ENCODE measurements at places on chromosomes 7 and 10.
A peak's percentile ranks its signal among the peaks of the same experiment; 100 is the strongest.

DNA sequence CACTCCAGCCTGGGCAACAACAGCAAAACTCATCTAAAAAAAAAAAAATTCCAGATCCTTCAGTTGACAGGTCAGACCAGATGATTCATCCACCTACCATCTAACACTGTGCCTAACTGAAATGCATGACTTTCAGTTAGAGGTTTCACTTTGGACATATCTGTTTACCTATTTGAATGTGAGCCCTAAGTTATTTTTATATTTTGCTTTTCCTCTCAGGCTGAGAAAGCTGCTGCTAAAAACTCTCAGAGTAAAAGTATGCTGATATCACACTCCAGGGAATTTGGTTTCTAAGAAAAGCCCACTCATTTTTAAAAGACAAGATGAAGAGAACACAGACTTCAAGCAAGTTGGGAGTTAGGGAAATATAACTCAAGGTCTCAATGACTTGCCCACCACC, 126.0 kb downstream of the SGMS1 start:
- DNase-seq = peak; percentile 17

GRCh38 chr10:11504566-11505285, 106.7 kb downstream of the USP6NL start:
- no peak for DNase-seq

DNA sequence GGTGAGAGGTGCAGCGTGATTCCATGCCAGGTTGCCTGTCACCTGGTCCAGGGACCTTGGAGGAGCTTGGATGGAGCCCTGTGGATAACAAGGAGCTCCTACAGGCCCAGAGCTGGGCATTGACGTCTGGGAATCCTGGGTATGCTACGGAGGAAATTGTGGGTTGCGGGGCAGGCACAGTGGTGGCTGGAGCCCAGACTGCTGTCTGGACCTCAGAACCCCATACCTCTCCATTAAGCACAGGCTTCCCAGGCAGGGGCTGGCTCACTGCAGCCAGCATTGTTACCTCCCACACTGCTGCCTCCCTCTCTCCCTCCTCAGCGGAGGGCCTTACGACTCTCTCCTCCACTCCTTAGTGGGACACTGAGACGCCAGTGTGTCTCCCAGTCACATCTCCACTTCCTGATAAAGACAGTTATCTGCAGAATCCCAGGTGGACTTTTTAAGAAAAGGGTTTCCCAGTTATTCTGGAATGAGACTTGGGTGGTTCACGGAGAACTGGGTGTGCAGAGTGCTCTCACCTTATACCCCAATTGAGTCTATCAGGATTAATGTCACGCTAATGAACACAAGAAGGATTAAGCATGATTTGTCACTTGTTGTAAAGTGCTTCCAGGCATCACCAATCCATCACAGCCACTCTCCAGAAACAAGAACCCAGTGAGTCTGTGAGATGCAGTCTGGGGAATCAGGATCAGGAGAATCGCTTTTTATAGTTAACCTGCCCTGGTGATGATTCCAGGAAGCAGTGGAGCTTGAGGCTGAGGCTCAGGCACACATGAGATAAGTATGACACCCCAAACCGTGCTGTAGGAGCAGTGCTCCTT, 309.4 kb downstream of the RPS24 start:
- no peak for DNase-seq

GRCh38 chr7:38154278-38154677, 23.8 kb upstream of the STARD3NL start:
- DNase-seq = no peak

DNA sequence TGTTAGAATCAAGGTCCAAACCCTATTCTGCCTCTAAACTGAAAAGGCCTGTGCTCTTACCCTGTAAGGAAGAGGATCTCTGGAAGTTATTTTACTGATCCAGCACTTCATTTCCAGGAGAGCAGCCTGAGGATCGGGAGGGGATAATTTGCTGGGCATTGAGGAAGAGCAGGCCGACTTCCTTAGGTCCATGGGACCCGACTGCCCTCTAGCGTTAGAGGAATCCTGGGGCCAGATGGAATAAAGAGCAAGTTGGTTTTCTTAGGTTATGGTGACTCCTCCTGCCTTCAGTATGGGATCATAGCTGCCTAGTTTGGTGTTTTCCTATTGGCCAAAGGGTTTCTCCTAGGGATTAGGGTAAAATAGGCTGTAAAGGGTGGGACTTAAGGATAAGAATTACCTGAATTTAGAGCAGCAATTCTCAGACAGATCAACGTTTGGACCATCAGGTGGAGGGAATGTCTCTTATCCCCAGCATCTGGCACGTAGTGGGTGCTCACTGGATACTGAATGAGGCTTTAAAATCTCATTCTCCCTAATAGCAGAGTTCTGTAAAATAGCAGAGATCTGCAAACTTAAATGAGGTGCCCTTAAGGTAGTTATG, 40.0 kb upstream of the SORBS1 start:
- DNase-seq = peak; percentile 76

- DNase-seq = peak; percentile 49
Observed at GRCh38 chr10:58268454-58268945, 462 bp upstream of the CISD1 start.

GRCh38 chr7:123599766-123600165, 1.9 kb upstream of the ASB15 start:
- DNase-seq = no peak

DNA sequence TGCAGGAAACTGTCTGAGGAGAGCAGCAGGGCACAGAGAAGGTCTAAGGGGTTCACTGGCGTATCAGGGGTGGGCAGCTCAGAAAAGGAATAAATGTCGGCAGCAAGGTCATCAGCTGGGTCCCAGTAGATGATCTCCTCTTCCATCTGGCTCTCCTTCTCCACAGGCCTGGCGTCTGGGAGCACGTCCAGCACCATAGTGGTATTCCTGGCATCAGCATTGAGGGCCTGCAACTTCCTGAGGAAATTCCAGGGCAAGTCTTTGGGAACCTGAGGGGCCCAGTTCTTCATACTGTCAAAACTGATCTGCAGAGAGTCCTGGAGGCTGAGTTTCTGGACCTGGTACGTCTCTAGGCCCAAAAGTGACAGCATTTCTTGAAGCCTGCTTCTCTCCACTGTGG, 9.6 kb upstream of the MRPS24 start:
- no peak for DNase-seq

DNA sequence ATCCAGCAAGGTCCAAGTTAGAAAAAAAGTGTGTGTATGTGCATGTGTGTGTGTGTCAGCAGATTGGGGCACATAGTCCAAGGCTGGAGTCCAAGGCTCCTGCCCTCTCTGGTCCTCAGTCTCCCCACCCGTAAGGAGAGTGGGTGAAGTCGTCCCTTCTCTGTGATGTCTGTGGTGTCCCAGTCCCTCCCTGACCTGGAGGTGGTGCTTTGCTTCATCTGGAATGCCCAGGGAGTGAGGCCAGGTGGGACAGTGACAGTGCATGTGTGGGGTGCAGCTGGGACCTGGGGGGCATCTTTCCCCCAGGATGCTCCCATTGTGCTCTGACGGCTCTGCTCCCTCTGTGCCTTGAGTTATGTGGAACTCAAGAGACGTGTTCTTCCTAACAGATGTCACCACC, 18.0 kb downstream of the AQP1 start:
- DNase-seq = no peak

GRCh38 chr7:134593530-134594392, 44.9 kb downstream of the AKR1B15 start:
- DNase-seq = peak; percentile 27

DNA sequence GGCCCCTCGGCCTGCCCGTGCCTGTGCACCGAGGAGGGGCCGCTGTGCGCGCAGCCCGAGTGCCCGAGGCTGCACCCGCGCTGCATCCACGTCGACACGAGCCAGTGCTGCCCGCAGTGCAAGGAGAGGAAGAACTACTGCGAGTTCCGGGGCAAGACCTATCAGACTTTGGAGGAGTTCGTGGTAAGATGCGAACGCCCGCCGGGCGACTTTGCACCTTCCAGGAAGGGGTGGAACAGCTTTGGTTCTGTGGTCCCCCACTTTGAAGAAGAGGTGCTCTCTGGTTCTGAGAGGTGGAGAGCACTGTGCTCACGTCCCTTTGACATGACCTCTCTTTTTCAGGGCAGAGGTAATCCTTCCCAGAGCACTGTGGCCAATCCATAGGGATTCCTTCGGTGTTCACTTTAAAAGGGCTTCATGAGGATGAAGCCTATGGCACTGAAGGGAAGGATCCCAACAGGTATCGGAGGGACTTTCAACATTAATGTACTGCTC, 2.6 kb downstream of the VWC2 start:
- DNase-seq = no peak

DNA sequence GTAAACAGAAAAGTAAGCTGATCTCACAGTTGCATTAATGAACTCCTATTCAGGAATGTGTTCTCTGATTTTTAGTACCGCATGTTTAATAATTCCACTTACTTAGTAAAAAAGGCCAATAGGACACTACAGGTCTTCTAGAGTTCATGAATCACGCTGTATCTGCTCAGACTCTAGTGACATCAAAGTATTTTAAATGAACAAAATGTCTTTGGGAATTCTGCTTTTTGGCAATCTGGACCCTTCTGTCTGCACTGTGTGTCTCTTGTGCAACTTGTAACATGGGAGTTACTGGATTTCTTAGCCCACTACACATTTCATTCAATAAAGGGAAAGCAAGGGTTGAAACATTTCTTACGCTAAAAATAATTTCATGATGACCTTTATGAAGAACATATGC, 50.2 kb downstream of the RABGEF1 start:
- DNase-seq = peak; percentile 2

DNA sequence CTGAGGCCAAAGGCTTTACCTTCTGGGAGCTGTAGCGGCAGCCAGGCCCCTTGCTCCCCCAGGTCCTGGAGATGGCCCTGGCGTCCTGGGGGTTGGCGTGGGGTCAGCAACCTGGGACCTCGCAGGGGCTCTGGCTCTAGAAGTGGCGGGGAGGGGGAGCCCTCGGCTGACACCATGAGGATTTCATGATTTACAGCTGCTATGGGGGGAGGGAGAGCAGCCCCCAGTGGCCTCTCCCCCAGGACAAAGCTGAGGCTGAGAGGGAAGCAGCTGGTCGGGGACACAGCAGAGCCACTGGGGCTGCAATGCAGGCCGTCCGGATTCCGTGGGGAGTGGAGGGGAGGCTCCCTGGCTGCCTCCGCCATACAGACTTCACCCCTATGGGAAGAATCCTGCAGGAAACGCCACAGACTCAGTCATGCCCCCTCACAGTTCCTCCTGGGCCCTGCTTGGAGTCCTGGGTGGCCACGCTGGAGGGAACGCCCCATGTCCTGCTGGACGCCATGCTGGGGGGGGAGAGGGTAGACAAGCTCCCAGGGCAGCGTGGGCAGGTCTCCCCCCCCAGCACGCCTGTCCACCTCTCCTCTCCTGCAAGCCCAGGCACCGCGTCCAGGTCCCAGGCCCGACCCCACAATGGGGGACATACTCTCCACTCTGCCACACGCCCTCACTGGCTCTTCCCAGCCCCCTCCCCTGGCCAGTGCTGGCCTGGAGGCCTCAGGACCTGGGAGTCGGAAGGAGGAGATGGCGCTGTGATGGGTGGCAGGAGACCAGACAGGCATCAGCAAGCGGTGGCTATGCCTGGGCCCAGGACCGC, 243.6 kb downstream of the ELFN1 start:
- DNase-seq = no peak

GRCh38 chr7:139871331-139871730, 42.3 kb downstream of the TBXAS1 start:
- DNase-seq = peak; percentile 36

GRCh38 chr10:89278900-89279392, 22.9 kb upstream of the IFIT2 start:
- peak; percentile 60 for DNase-seq

DNA sequence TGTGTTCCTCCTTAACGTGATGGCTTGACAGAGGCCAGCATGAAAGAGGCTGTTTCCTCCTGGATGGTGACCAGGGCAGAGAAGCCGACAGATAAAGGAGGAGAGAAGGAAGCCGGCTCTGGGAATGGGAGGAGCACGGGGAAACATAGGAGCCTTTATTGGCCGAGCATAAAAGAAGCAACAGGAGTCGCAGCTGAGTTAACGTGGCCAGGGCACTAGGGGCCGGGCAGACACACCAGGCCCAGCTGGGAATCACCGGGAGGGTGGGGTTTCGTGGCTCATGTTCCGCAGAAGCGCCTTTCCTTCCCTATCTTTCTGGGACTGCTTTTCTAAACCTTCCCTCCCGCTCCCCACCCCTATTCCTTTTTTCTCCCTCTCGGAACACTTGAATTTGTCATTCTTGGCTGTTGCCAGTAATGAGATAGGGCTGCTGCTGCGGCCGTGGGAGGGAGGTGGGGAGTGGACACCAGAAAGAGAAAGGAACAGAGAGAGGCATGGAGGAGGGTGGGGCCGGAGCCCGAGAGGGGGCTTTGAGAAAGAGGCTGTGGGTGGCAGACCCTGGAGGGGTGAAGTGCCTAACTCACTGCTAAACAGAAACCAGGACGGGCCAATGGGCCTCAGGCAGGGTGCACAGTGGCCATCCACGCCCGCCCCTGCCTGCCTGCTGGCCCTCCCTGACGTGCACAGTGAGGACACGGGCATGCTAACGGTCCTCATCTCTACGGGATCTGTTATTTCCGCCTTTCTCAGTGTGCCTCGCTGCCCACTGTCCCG, 65.2 kb downstream of the COL13A1 start:
- no peak for DNase-seq

- no peak for DNase-seq
Observed at GRCh38 chr7:111437736-111438135, 124.6 kb downstream of the IMMP2L start.

DNA sequence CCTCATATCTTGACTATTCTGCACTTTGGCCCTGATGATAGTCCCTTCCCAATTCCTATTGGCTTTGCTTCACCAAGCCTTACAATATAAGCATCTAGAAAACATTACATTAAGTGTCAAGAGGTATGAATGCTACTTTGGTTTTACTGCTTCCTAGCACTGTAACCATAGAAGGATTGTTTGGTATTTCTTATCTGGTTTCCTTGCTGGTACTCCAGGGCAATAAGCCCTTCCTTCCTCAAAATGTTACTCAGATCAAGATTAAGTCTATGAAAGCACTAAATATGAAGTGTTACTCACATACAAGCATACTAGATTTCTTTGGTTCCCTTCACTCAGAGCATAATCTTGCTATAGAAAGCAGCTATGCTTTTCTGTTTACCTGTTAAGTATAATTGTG, 492.5 kb downstream of the ETV1 start:
- no peak for DNase-seq

DNA sequence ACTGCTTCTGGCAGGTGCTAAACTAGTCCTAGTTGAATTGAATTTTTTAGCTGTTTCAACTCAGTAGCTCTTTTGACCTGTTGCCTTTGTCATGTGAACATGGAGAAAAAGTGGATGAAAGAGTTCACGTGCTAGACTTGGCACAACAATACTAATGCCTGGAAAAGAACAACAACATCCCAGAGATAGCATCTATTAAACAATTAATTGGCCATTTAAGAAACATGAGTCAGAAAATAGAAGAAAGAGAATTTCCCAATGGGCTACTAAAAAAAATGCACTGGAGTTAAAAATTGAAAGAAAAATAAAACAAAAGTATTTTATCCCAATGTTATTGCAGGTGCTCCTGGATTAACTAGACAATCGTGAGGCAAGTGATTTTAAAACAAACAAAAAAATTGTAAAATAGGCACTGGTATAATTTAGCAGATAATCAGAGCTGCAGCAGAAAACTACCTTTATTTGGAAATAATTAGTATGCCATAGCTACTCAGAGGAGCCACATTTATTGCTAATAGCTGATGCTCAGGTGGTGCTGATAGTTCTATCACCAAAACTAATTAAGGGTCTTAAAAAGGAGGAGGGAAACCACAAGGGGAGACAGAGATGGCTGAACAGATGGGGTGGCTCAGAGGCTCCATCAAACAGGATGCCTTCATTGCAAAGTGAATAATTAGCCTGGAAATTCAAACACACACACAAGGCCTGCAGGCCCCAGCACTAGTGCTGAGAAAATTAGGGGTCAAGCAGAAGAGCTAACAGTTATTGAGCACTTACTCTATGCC, 17.6 kb downstream of the CCDC71L start:
- DNase-seq = no peak
